ENCODE measurements at places on chromosomes 7 and 10.

DNA sequence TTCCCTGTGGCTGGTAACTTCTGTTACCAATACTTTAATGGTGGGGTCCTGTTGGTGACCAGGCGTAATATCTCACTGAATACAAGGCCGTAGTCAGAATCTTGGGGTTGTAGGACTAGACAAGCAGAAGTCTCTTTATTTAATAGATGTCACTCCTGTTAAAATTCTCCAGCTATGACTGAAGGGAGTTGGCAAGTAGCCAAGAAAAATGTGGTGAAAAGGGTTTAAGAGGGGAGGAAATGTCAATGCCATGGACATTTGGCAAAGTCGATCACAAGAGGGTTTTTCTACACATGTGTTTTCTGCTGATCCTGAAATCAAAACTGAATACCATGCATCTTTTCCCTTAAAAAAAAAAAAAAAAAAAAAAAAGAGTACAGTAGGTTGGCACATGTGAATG is 533.5 kb downstream of the AUTS2 start:
- DNase-seq, result no peak

- no peak for DNase-seq
These were observed 8.0 kb downstream of the DLX5 start for GRCh38 chr7:97016381-97017191.

GRCh38 chr10:22667093-22667480 is 47.3 kb downstream of the PIP4K2A start:
- no peak for DNase-seq

DNA sequence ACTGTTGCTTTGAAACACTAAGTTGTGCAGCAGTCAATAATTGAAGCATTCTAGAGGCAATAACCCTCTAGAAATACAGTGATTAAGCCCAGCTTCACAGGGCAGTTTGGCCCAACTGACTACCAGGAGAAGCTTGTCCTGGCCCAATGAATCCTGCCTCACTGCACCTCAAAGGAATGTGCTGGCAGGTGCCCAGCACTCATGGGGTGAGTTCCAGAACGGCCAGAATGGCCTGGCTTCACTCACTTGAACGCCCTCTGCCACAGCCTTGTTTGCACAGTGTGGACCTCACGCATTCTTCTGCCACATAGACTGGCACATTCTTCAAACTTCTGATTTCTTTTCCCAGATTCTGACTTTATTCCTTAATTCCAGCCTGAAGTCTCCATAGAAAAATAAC is 6.6 kb upstream of the ITIH2 start:
- DNase-seq, result peak; percentile 17

GRCh38 chr10:110710621-110711020 is 66.5 kb downstream of the RBM20 start:
- no peak for DNase-seq

- DNase-seq, result no peak
These were observed 84.9 kb downstream of the GPAM start for GRCh38 chr10:112098682-112099081.

GRCh38 chr7:150756858-150757257 is 19.6 kb downstream of the GIMAP5 start:
- DNase-seq, result no peak

GRCh38 chr7:12712236-12712635 is 24.8 kb downstream of the ARL4A start:
- DNase-seq, result no peak

DNA sequence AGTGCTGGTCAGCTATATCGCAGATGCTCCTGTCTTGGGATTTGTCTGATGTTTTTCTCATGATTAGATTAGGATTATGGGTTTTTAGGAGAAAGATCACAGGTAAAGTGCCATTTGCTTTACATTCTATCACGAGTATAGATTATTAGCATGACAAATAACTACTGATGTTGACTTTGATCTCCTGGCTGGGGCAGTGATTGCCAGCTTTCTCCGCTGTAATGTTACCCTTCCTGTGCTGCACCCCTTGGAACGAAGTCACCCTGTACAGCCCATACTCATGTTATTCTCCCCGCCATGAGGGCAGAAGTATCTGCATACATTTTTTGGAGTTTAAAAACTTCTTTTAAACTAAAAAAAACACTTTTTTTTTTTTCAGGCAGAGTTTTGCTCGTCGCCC is 10.8 kb upstream of the CLDN4 start:
- DNase-seq, result no peak

DNA sequence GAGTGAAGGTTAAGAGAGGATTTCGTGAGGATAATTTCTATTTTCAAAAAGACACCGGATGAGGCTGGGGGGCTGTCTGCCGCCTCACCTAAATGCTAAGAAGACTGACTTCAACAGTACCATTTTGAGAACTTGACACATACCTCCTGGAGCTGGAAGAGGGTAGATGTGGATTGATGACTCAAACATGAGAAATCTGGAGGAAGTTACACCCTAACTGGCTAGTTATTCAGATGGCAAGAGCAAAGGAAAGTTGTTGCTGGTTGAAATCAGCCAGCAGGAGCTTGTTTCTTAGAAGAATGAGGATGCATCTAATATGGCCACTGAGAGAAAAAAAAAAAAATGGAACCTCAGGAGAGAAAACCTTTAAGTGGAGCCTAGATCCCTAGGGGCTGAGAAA is 76.2 kb upstream of the KIAA1217 start:
- DNase-seq, result peak; percentile 17

Data from NCI-H226 (cell line).